Stimulated activated CD4-positive, alpha-beta T cell treated with anti-CD3 and anti-CD28 coated beads, Interleukin-1b, Interleukin-23, amount 100 ng/mL, for 4 hours (primary cell): ENCODE measurements at places on chromosomes 13 and 19.

- no peak for DNase-seq
Observed at GRCh38 chr19:3573162-3573857, 566 bp downstream of the HMG20B start.

GRCh38 chr19:49684251-49684982 lies 5.0 kb upstream of the ADM5 start:
- DNase-seq, result no peak

GRCh38 chr19:57068921-57069697 lies 50.7 kb upstream of the USP29 start:
- no peak for DNase-seq

DNA sequence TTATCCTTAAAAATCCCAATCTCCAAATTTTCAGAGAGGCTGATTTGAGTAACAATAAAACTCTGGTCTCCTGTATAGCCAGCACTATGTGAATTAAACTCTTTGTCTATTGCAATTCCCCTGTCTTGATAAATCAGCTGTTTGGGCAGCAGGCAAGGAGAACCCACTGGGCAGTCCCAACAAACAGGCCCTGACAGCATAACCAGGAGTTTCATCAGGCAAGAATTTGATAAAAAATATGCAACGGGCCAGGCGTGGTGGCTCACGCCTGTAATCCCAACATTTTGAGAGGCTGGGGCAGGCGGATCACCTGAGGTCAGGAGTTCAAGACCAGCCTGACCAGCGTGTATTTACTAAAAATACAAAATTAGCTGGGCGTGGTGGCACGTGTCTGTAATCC lies 42.1 kb downstream of the STK24 start:
- DNase-seq, result no peak

GRCh38 chr13:26377038-26377437 lies 123.1 kb downstream of the CDK8 start:
- no peak for DNase-seq

DNA sequence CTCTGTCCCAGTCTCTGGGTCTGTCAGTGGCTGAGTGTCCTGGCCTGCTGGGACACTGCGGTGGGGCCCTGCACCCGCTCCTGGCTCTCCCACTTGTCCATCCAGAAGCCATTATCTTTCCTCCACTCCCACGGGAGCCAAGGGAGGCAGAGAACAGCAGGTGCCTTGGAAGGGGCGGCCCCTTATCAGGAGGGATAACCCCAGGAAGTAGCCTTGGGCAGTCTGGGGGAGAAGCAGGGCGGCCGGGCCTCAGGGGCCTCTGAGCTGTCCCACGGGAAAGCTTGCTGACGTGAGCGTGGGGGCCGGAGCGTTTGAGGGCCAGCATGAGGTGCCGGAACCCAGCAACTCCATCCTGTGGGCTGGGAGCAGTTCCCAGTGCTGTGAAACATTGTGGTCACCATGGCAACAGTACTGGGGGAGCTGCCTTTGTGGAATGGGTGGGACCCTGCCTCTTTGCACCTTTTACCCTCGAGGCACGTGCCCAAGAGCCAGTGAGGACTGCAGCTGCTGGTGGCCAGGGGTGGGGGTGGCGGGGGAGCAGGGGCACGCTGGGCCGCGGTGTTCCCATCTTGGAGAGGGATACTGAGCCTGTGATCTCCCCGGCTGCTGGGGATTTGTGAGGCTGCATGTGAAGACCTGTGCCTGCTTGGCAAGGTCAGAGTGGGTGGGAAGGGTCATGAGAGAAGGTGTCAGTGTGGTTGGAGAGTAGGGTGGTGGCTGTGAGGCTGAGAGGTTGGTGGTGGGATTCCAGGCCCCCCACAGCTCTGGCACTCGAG lies 20.9 kb downstream of the KLHL26 start:
- no peak for DNase-seq

- DNase-seq, result no peak
Observed at GRCh38 chr13:67299751-67300150, 69.6 kb upstream of the PCDH9 start.

- DNase-seq, result no peak
Observed at GRCh38 chr19:3159565-3159964, 19.0 kb upstream of the S1PR4 start.

GRCh38 chr19:14320253-14320652 lies 61.0 kb upstream of the ADGRE5 start:
- DNase-seq, result no peak

DNA sequence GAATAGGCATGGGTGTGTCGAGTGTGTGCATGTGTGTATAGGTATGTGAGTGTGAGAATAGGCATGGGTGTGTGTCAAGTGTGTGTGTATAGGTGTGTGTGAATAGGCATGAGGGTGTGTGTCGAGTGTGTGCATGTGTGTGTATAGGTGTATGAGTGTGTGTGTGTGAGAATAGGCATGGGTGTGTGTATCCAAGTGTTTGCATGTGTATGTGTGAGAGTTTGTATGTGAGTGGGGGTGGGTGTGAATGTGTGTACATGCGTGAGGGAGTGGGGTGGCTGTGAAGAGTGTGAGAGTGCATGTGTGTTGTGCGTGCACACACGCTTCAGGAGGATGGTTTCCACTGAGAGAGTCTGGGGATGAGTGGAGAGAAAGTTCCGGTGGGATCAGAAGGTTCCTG lies 13.5 kb downstream of the EVI5L start:
- no peak for DNase-seq

DNA sequence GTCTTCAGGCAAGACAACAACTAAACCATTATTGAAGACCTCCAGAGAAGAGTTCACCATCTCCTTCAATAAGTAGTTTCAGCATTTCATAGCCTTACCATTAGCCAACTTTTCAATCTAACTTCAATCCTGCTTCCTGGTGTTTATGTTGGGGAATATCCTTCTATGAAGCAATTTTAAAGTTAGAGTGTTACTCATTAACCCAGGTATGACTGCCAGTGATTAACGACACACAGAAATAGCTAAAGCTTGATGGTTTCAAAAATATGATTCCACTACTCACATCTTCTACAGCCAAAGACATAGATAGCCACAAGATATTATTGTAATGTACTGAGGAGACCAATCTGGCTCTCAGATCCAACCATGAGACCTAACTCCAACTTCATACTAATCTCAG lies 403.2 kb downstream of the EFNB2 start:
- DNase-seq, result no peak

DNA sequence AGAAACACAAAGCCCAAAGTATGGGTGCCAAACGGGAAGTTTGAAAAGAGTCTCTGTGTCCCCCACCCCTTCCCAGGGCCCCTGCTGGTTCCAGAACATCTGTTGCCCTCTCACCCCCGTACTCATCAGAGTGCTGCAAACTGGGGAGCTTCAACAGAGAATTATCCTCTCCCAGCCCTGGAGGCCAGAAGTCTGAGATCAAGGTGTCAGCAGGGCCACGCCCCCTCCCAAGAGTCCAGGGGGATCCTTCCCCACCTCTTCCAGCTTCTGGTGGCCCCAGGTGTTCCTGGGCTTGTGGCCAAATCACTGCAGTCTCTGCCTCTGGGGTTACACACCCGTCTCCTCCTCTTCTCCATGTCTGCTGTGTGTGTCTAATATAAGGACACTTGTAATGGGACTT lies 183.4 kb downstream of the PTPRS start:
- no peak for DNase-seq

DNA sequence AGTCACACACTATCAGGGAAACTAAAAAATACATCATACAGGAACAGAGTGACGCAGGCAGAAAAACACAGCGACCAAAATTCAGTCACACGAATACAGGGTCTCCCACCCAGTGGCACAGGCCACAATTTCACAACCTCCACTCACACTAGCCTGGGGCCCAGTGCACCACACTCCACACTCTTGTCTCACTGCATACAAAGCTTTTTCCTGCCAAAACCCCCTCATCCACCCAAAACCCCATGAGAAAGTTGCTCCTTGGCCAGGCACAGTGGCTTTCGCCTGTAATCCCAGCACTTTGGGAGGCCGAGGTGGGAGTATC lies 1.2 kb downstream of the S1PR5 start:
- DNase-seq, result no peak

- no peak for DNase-seq
Observed at GRCh38 chr13:44368062-44368591, 5.5 kb upstream of the SERP2 start.

GRCh38 chr19:45245334-45245787 lies at the start of gene EXOC3L2:
EXOC3L2 (minus strand) TSS chr19:45245407; CDS start chr19:45239045, 6,362 bp downstream.
- no peak for DNase-seq

- no peak for DNase-seq
Observed at GRCh38 chr19:32864318-32865007, 5.1 kb downstream of the SLC7A9 start.

- no peak for DNase-seq
Observed at GRCh38 chr13:109427148-109427547, 359.2 kb downstream of the IRS2 start.

DNA sequence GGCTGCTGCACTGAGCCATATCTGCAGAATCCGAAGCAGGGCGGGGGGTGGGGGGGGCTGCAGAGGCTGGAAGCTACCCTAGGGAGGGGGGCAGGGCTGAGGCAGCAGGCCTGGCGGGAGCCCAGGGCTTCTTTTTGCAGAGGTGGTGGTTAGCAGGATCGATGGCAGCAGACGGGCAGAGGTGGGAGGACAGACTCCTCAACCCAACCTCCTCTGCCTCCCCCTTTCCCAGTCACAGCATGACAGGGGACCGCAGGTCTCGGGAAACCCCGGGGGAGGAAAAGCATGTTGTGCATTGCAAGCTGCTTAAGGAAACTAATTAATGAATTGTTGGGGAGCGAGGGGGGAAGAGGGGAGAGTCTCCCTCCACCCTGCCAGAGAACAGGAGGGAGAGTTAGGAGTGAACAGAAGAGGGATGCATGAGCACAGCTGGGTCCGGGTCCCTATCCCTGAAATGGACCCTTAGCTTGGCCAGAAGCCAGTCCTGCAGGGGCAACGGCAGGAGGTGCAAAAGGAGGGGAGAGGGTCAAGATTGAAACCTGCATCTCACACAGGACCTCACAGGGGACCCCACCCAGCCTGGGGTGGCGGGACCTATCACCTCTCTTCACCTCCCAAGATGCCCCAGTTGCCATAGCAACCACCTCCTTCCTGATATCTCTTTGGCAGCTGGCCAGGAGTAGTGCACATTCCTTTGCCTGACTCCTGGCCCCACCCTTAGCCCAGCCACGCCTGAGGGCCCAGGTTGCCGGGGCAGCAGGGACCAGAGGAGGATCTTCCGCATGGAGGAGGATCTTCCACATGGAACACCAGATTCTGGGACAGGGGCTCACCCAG lies 1.8 kb downstream of the FXYD7 start:
- DNase-seq, result no peak

- no peak for DNase-seq
Observed at GRCh38 chr13:20823071-20823470, 49.3 kb upstream of the EEF1AKMT1 start.

- no peak for DNase-seq
Observed at GRCh38 chr19:18417250-18418028, 1.8 kb upstream of the SSBP4 start.

DNA sequence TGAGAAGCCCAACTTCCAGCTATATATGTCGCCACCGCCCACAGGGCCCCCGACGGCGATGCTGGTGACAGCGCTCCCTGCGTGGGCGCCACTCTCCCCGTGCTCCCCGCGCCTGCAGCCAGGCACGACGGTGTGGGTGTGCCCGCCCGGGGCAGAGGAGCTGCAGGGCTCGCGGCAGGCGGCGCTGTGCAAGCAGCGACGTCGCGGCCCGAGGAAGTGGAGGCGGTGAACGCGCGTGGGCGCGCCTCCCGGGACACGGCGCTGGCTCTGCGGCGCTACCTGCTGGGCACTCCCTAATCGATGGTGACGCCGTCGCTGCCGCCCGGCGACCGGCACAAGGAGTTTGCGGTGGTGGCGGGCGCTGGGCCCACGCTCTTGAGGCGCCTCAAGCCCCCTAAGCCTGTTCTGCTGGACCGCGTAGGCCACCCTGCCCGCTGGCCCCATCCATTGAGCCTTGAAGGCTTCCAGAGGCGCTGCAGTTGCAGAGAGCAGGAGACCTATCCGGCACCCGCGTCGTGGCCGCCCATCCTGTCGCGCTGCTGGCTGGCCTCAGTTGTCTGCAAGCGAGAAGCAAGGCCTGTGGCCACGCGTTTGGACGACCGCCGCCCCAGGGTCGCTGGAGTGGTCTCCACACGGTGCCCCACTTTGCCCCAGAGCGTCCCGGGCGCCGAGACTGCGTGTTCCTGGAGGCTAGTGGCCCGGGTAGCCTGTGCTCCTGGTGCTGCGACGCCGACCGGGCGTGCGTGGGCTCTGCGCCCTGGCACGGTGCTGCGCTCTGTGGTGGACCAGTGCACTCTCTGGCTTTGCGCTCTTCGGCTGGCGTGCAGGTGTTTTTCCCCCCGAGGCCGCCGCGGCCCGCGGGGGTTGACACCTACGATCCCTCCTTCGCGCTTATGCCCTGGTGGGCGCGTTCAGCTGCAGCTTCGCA lies 23.1 kb downstream of the LRFN3 start:
- DNase-seq, result peak; percentile 86

- DNase-seq, result no peak
Observed at GRCh38 chr19:4368128-4368820, 24.9 kb downstream of the MPND start.

- DNase-seq, result no peak
Observed at GRCh38 chr13:67769063-67769986, 539.2 kb upstream of the PCDH9 start.

DNA sequence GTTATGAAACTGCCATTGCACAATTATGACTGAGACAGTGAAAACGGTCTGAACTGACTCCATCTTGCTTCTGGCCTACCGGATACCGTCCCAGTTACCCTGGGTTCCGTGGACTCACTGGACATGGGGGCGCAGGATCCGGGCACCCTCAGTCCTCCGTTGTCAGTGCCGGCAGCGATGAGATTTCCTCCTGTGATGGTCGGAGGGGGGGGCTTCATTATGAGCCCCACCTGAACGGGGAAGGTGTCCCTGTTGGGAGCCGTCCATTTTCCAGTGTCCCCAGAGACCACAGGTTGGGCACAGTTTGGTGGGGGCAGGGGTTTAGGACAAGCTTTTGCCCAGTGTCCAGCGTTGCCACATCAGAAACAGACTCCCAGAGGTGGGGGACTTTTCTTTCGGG lies 23.4 kb downstream of the TMEM255B start:
- DNase-seq, result no peak

DNA sequence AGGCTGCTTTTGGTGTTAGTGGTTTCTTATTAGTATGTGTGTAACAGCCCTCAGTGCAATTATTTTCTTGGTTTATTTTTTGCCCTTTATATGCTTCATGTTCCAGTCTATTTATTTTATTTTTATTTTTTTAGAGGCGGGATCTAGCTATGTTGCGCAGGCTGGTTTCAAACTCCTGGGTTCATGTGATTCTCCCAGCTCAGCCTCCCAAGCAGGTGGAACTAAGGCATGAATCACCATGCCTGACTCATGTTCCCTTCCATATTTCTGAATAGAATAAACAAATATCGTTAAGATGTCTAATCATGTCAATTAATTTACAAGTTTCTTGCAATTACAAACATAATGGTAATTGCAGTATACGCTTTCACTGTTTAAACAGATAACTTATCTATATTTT lies 11.7 kb downstream of the SKA3 start:
- DNase-seq, result no peak

DNA sequence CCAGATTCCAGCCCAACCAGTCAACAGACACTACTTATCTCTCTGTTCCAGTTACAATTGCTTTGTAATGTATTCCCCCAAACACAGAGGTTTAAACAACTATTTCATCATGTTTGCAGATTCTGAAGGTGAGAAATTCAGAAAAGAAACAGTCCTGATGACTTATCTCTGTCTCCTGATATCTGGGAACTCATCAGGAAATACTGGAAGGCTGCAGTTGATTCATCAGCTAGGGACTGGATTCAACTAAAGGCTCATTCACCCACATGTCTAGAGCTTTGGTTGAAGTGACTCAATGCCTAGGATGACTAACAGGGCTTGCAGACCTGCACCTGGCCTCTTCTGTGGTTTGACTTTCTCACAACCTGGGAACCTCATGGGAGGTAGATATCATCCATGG lies 56.6 kb upstream of the GPC6 start:
- DNase-seq, result no peak

GRCh38 chr13:33189470-33189869 lies 96.1 kb downstream of the STARD13 start:
- DNase-seq, result no peak
